ENCODE measurements at places on chromosomes 2 and 18.

- no peak for DNase-seq
Observed at GRCh38 chr2:41194230-41194629, 742.3 kb upstream of the SLC8A1 start.

DNA sequence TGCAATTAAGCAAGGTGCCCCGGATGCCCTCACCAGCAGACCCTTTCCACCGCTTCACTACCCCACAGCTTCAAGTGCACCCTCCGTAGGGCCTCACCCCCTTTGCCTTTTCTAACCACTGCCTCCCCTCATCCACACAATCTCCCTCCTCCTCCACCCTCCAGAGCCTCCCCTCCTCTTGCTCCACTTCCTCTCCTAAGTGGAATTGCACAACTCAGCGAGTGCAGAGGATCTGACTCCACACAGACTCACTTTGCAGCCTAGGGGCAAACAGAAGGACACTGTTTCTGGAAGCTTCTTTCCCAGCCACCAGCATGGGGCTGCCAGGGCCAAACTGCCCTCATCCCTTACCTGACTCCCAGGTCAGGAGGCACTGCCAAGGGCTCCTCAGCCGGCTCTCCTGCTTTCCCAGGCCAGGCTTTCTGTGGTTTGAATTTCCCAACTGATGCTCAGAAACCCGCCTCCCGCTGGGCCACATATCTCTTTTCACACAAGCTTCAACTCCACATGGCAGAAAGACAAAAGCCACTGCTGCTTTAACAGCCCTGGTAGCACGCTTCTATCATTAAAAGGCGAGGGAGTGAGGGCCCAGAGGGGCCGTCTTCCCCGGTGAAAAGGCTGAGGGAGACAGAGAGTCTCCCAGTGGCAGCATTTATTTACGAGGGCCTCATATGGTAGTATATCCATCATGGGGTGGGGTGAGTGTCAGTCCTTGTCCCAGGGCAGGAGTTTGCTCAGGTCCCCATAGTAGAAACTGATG lies 74.7 kb upstream of the MGAT4A start:
- DNase-seq: no peak

- peak; percentile 16 for DNase-seq
Observed at GRCh38 chr2:8575038-8575833, 106.6 kb upstream of the ID2 start.

GRCh38 chr2:201860636-201861066 lies 54.3 kb downstream of the CDK15 start:
- peak; percentile 70 for DNase-seq

DNA sequence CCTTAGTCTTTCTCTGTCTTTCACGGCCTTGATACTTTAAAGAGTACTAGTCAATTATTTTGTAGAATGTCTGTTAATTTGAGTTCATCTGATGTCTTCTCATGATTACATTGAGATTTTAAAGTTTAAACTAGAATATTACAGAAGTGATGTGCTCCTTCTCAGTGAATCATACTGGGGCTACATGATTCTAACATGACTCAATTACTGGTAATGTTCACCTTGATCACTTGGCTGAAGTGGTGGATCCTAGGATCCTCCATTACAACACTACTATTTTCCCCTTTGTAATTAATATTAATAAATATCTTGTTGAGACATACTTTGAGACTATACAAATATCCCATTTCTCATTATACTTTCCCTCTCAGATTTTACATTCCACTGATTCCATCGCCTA lies 148.5 kb downstream of the CAMKMT start:
- no peak for DNase-seq

DNA sequence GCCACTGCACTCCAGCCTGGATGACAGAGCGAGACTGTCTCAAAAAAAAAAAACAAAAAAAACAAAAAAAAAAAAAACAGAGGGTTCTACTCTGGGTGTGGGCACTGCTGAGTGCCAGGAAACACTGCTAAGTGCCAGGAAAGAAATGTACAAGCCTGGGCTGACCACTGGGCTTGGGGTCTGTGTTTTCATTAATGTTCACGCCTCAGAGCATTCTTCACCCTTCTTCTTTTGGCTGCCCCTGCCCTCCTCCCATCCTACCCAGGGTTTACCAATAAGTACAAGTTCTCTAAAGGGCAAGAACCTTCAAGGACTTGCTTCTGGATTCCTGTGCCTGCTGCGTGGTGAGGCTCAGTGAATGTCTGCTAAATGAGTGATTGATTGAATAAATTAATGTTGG lies 49.3 kb upstream of the LRPPRC start:
- no peak for DNase-seq

- no peak for DNase-seq
Observed at GRCh38 chr18:58402247-58402646, 226.6 kb downstream of the ALPK2 start.

GRCh38 chr2:191049728-191050639 lies 36.0 kb upstream of the STAT1 start:
- DNase-seq: no peak

- no peak for DNase-seq
Observed at GRCh38 chr2:172109988-172110811, 7.5 kb upstream of the DLX2 start.

GRCh38 chr2:45932278-45932975 lies 281.0 kb downstream of the PRKCE start:
- peak; percentile 25 for DNase-seq

- no peak for DNase-seq
Observed at GRCh38 chr2:33166287-33166881, 219.6 kb downstream of the LTBP1 start.

DNA sequence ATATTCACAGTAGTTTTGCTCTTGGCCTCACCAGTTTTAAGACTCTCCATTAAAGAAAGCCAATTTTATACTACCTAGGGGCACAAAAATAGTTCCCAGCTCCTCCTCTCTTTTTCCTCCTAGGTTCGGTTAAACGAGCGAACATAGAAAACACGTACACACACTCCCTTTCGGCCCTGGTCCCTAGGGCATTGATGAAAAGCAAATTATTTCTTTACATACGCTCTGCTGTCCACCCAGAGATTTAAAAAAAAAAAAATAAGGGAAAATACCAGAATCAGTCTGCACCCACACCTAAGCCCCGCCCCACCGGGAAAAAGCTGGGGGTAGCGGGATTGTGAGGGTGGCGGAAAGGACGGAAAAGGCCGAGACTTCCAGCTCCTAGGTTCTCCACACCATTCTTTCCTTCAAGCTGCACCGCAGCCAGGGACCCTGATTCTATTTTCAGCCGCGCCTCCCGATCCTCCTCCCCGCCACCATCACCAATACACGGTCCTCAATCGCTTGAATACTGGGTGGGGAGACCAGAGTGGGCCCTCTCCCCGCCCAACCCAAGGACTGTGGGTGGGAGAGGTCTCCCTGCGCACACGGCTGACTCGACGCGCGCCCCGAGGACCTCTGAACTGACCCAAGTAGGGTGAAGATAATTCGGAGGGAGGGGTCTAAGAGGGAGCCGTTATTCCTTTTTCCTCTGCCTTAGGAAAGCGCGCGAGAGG lies 769 bp downstream of the ATF2 start:
- DNase-seq: no peak

GRCh38 chr18:73199151-73199550 lies 331.4 kb upstream of the NETO1 start:
- DNase-seq: no peak

DNA sequence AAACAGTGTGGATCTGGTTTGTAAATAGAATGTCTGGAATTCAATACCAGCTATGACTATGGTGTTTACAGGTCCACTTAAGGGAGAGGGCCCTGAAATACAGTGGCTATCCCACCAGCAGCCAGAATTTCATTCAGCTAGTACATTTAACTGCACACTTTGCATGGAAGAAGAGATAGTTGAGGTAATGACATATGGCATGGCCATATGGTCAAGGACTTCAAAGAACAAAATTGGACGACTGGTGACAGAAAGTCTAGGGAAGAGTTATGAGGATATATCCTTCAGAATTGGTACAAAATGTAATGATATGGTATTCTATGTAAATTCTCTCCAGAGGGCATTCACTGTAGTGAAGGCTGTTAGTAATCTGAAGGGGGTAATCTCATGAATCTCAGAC lies 105.0 kb downstream of the IKZF2 start:
- DNase-seq: no peak

DNA sequence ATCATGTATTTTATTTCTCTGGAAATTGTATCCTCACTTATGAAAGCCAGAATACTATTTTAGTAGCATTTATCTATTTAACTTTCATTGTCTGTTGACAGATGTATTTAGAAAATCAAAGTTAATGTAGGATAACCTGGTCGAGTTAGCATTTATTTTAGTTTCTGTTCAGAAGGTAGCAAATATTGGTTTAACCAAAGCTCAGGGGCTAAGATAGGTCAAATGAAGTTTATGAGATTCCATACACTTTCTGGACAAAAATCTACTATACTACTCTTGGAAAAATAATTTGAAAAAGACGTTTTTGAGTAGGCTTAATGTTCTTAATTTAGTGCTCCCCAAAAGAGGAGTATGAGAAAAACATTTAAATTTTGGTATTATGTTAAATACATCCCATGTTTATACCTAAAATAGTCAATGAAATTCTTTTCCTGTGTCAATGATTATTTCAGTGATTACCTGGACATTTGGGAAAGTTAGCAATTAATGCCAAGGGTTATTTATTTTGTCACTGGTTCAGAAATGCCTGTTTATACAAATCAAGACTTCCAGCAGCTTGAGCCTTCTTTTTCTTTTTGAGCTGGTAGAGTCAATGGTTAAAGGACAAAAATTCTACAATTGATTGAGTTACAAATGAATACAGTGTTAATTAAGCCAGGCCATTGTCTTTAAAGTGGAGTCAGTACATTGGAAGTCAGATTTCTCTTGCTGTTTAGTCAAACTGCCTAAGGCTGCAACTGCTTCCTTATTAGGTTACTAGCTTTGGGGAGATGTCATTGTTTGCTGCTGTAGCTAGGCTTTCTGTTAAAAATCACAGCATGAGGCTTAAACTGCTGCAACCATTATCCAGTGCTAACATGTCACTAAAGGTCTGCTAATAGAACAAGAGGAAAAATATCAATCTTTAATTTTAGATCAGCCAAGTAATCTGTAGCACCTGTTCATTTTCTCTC lies 182.3 kb downstream of the CAMKMT start:
- DNase-seq: no peak

GRCh38 chr2:48126162-48126561 lies 219.9 kb upstream of the FBXO11 start:
- DNase-seq: no peak

DNA sequence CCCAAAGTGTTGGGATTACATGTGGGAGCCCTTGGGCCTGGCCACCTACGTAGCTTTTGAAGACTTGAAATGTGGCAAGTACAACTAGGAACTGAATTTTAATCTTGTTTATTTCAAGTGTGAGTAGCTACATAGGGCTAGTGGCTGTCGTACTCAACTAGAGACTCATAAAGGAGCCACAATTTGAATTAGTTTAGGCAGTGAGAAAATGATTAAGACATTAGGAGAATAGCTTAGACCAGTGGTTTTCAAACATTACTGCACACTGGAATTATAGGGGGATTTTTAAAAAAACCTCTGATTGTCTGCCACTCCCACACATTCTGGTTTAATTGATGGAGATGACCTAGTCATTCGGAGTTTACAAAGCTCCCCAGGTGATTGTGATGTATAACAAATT lies 127.1 kb downstream of the FMNL2 start:
- DNase-seq: no peak

- DNase-seq: no peak
Observed at GRCh38 chr2:55116966-55117365, 66.7 kb upstream of the RTN4 start.

- DNase-seq: no peak
Observed at GRCh38 chr2:42032224-42032620, 15.6 kb upstream of the PKDCC start.

GRCh38 chr2:143357966-143358365 lies 228.7 kb downstream of the ARHGAP15 start:
- no peak for DNase-seq

GRCh38 chr2:20625491-20626391 lies 25.2 kb downstream of the HS1BP3 start:
- no peak for DNase-seq

Measured in activated CD4-positive, alpha-beta T cell treated with anti-CD3 and anti-CD28 coated beads, Interleukin-2, Interleukin-4, amounts not matched to agents 100 ng/mL and 50 ng/mL, durations not matched to agents 16 hours and 8 hours (primary cell).